ENCODE measurements at places on chromosomes 7 and 10. TPM values are rescaled to one million over a fixed set of nuclear protein-coding genes. Genes with fewer than 3 reads are reported as not detected.

GRCh38 chr7:1943326-1943725 is 273.2 kb downstream of the ELFN1 start:
- DNase-seq = no peak

GRCh38 chr7:130207642-130208041 is at the start of gene SSMEM1:
Gene SSMEM1 (plus strand): TSS chr7:130207860. CDS start chr7:130207911, 51 bp downstream.
- peak; percentile 92 for DNase-seq

- peak; percentile 70 for DNase-seq
Measured at GRCh38 chr10:35961501-35961900, 319.4 kb upstream of the FZD8 start.

GRCh38 chr7:94656925-94657731 is 1.2 kb upstream of the SGCE start:
- DNase-seq = peak; percentile 53

GRCh38 chr10:42543840-42544372 is 94.5 kb downstream of the ZNF33B start:
- DNase-seq = no peak

DNA sequence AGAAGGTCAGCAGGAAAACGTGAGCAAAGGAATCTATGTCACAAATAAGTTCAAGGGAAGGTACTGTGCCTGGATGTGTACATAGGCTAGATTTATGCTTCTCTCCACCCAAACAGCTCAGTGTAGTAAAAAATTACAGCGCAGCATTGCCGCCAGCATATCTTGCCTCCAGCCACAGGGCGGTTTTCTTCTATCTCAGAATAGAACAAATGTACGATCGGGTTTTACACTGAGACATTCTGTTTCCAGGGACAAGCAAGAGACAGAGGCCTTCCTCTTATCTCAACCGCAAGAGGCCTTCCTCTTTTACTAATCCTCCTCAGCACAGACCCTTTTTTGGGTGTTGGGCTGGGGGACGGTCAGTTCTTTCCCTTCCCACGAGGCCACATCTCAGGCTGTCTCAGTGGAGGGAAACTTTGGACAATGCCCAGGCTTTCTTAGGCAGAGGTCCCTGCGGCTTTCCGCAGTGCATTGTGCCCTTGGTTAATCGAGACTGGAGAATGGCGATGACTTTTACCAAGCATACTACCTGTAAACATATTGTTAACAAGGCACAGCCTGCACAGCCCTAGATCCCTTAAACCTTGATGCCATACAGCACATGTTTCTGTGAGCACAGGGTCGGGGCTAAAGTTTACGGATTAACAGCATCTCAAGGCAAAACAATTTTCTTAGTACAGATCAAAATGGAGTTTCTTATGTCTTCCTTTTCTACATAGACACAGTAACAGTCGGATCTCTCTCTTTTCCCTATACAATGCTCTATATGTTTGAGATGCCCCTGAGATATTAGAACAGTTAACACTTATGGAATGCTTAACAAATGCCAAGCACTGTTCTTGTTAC is 11.6 kb upstream of the ABHD11 start:
- DNase-seq = no peak

- no peak for DNase-seq
Measured at GRCh38 chr7:105206985-105207384, 181.7 kb downstream of the SRPK2 start.

Gene POLL
- 11.5 TPM for polyA plus RNA-seq

Gene AGR2
- polyA plus RNA-seq = not detected

Gene FAM13C
- polyA plus RNA-seq = 0.56 TPM

- DNase-seq = no peak
Measured at GRCh38 chr7:134255814-134256213, 60.9 kb downstream of the SLC35B4 start.

All from GM23248 (cell line).